Stimulated activated naive CD4-positive, alpha-beta T cell (primary cell): ENCODE measurements at places on chromosomes 1 and 21.

- DNase-seq: no peak
Observed at GRCh38 chr1:7988576-7988975, 27.1 kb downstream of the PARK7 start.

GRCh38 chr1:166039436-166040201, 127.2 kb downstream of the FAM78B start:
- DNase-seq: no peak

GRCh38 chr1:26922901-26923300, 1.4 kb downstream of the NUDC start:
- no peak for DNase-seq

- DNase-seq: no peak
Observed at GRCh38 chr1:51101976-51102375, at the start of gene C1orf185. C1orf185 (plus strand) TSS chr1:51102228; CDS start chr1:51102234, 6 bp downstream.

GRCh38 chr1:109534307-109534858, 5.3 kb upstream of the GPR61 start:
- no peak for DNase-seq

- DNase-seq: no peak
Observed at GRCh38 chr1:35925741-35926140, 5.2 kb upstream of the AGO3 start.

GRCh38 chr1:203931953-203932352, 70.6 kb downstream of the SNRPE start:
- DNase-seq: no peak

DNA sequence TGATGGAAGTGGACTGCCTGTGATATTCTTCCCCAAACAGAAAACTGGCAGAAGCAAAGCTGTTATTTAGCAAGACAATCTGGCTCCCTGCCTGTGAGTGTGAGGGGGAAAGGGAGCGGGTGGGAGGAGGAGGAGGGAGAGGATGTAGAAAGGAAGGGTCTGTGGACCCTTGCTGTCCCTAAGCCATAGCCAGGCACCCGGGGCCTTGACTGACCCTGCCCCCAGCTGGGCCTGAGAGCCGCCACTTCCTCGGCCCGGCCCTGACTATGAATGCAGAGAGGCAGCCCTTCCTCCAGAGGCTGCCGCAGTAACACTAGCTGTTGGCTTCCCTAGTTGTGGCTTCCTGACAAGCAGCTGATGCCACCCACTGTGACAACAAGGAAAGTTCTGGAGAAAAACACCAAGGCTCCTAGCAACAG, 13.9 kb downstream of the PLA2G2F start:
- DNase-seq: no peak

GRCh38 chr1:54623216-54624007, at the start of gene FAM151A:
FAM151A (minus strand) TSS chr1:54623525; CDS start chr1:54623395, 130 bp downstream.
- no peak for DNase-seq

GRCh38 chr21:22421416-22422180, 1423.4 kb downstream of the NCAM2 start:
- DNase-seq: peak; percentile 60

GRCh38 chr1:8598783-8599182, 218.7 kb downstream of the RERE start:
- DNase-seq: no peak

- no peak for DNase-seq
Observed at GRCh38 chr1:112342558-112342957, 53.5 kb upstream of the CTTNBP2NL start.

- DNase-seq: no peak
Observed at GRCh38 chr1:87766737-87767136, 438.1 kb downstream of the LMO4 start.

- no peak for DNase-seq
Observed at GRCh38 chr1:8474369-8474768, 156.5 kb downstream of the SLC45A1 start.

- DNase-seq: no peak
Observed at GRCh38 chr1:200240656-200241055, 169.2 kb downstream of the ZNF281 start.

GRCh38 chr1:24285231-24285630, 33.9 kb upstream of the GRHL3 start:
- DNase-seq: no peak

DNA sequence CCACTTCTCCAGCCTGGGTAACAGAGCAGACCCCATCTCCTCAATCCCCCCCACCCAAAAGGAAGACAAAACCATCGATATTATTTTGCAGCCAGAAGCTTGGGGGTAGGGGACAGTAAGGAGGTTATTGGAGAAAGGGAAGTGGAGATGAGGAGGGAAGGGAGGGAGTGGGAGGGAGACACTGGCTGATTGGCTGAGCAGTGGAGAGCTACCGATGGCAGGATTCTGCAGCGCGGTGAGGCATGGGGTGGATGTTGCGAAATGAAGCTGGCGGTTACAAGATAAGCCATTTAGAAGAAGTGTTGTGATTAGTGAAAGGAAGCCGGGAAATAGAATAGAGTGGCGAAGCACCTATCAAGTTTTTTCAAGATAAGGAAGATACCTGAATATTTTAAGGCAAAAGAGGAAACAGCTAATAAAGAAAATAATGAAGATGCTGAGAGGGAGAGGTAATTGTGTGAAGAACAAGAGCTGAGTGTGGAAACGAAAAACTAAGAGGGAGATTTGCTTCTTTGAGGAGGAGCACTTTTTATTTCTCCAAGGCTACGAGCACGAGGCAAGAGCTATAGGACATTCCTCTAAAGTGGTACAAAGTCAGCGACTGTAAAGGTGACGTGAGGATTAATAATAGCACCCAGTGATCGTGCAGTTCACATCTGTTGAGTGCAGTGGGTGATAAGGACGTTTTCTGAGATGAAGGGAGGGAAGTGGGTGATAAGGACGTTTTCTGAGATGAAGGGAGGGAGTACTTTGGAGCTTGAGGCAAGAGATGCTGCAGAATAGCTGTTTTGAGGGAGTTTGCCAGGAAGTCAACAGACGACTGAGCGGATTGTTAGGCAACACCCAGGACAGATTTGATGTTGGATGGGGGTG, 103.2 kb upstream of the KIF26B start:
- DNase-seq: no peak

DNA sequence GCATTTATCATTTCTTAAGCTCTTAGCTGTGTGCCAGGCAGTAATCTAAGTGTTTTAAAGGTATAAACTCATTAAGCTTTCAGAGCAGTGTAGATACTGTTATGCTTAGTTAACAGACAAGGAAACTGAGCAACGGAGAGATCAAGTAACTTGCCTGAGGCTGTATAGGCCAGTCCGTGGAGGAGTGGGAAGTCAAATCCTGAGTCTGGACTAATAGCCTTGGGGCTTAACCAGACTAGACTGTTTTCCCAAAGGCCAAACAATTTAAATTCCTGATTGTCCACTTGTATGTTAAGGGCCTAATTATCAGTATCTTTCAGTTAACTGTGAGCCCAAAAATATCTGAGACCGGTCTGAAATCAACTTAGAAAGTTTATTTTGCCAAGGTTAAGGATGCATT, 2.6 kb downstream of the IFNAR1 start:
- DNase-seq: no peak

GRCh38 chr1:111587509-111588174, 31.9 kb upstream of the RAP1A start:
- no peak for DNase-seq

DNA sequence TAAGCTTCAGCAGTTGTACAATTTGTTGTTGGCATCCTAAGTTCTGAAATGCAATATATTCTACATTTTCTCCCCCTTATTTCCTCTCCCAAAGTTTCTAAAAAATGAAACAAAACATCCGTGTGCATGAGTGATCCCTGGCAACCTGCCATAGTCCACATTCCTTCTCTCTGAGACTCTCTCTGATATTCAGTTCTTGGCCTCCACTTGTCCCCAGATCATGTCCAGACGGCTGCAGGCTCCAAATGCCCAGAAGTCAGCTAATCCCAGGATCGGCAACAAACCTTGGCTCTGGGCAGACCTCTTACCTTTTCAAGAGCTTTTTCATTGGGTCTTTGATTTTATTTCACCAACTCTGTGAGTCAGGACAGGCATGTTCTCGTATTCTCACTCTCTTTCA, 187.8 kb downstream of the ETS2 start:
- no peak for DNase-seq

- DNase-seq: no peak
Observed at GRCh38 chr1:37055631-37056030, 21.3 kb upstream of the GRIK3 start.

GRCh38 chr1:210129092-210129491, 103.5 kb upstream of the SERTAD4 start:
- no peak for DNase-seq

GRCh38 chr1:231220801-231221200, 20.2 kb upstream of the GNPAT start:
- no peak for DNase-seq

GRCh38 chr1:116375887-116376728, 3.1 kb downstream of the ATP1A1 start:
- DNase-seq: peak; percentile 45

DNA sequence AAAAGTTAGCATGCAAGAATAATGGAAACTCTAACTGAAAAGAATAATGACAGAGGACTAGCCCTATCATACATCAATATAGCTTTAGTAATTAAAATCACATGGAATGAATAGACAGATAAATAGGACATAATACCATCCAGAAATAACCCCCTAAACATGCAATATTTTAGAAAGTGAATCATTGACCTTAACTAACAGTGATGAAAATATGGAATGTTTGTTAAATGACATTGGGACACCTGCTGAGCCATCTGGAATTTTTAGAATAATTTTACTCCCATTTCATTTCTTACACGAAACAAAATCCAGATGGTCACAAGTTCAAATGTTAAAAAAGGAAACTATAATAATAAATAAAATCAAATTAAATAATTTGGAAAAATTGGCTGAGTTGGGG, 53.1 kb upstream of the FMO3 start:
- no peak for DNase-seq

GRCh38 chr1:152137215-152137614, 21.8 kb downstream of the RPTN start:
- peak; percentile 63 for DNase-seq

GRCh38 chr1:65025794-65026193, 59.4 kb upstream of the JAK1 start:
- DNase-seq: no peak
